ENCODE measurements at places on chromosomes 3 and 15. TPM values are rescaled to one million over a fixed set of nuclear protein-coding genes. Genes with fewer than 3 reads are reported as not detected.

GRCh38 chr15:34258151-34258550 lies 33.3 kb downstream of the EMC4 start:
- no peak for DNase-seq
- no peak overlapping the region for H3K4me3 ChIP-seq
- no peaks in the 10 kb centered on the region for H3K27me3 ChIP-seq
- no peak overlapping the region for H3K27ac ChIP-seq
- peaks cover 9% of the 10 kb centered on the region for H3K36me3 ChIP-seq

DNA sequence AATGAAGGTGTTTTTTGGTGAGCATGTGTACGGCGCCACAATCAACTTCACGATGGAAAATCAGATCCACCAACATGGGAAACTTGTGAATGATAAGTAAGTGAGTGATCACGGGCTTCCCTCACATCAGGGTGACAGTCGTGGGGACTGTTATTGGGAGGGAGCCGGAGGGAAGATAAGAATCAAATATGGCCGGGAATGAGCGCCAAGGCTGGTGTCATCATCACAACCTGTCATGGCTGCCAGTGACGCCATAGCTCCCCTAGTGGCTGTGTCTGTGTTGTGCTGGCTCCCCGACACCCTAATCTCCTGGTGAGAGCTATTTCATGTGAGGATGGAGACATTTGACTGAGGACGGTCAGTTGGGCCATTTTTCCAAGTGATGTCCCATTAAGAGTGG lies 168.5 kb downstream of the SV2B start:
- no peaks in the 10 kb centered on the region for H3K36me3 ChIP-seq
- H3K27ac ChIP-seq, result no peak overlapping the region
- H3K27me3 ChIP-seq, result no peaks in the 10 kb centered on the region
- H3K4me1 ChIP-seq, result peaks cover 4% of the 10 kb centered on the region

DNA sequence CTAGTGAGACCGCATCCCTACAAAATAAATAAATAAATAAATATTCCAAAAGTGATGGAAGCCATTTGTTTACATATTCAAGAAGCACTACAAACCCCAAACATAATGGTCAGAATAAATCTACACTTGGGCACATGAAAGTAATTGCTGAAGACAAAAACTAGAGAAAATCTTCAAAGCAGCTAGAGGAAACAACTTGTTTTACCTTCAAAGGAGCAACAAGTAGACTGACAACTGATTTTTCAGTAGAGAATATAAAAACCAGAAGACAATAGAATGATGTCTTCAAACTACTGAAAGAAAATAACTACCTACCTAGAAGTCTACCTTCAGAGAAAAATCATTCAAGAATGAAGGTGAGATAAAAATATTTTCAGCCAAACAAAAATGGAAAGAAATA lies 89.4 kb downstream of the TPRA1 start:
- H3K4me3 ChIP-seq, result no peak overlapping the region
- no peak for DNase-seq
- H3K27ac ChIP-seq, result no peak overlapping the region

DNA sequence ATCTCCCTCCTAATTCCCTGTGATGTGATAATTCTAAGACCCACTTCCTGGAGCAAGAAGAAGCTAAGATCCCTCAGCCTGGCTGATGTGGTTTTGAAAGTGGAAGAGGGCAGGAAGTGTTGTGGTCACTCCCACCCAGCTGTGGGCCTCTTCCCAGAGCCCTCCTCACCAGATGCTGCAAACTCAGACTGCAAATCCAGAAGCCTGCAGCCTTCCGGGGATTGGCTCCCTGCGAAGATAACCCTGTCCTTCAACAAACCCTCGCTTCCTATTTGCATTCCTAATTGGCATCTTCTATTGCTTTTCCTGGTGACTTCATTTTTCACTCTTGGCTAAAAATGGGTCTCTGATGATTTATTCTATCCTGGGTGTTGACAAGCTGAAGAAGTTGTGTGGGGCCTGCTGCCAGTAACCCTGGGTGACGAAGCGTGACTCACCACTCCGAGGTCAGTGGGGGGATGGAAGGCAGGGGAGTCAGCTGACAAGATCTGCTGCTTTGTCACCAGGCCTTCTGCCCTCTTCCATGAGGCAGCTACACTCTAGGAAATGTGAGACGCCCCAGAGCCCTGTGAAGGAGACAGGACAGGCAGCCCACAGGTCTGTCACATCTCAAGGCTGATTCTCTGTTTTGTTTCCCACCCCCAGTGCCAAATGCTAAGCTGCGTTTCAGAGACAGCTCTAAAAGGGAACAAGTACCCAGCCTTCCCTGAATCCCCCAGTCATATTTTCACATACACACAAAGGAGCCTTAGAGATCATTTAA lies 99.7 kb upstream of the LIPC start:
- DNase-seq, result peak; percentile 98
- no peaks in the 10 kb centered on the region for H3K36me3 ChIP-seq
- no peak overlapping the region for H3K27ac ChIP-seq
- H3K27me3 ChIP-seq, result no peaks in the 10 kb centered on the region
- H3K4me1 ChIP-seq, result peaks cover 4% of the 10 kb centered on the region

GRCh38 chr3:39644176-39644575 lies 165.2 kb upstream of the MYRIP start:
- no peaks in the 10 kb centered on the region for H3K27me3 ChIP-seq
- no peaks in the 10 kb centered on the region for H3K36me3 ChIP-seq
- no peaks in the 10 kb centered on the region for H3K4me1 ChIP-seq
- no peak for DNase-seq
- no peak overlapping the region for H3K27ac ChIP-seq
- H3K4me3 ChIP-seq, result no peak overlapping the region

GRCh38 chr3:176814285-176814684 lies 383.0 kb downstream of the TBL1XR1 start:
- H3K4me3 ChIP-seq, result no peak overlapping the region
- peak; percentile 55 for DNase-seq
- H3K27me3 ChIP-seq, result no peaks in the 10 kb centered on the region
- no peaks in the 10 kb centered on the region for H3K4me1 ChIP-seq
- H3K27ac ChIP-seq, result no peak overlapping the region

GRCh38 chr3:97969541-97969940 lies 2.7 kb downstream of the RIOX2 start:
- no peaks in the 10 kb centered on the region for H3K36me3 ChIP-seq
- H3K4me3 ChIP-seq, result no peak overlapping the region
- no peak for DNase-seq

DNA sequence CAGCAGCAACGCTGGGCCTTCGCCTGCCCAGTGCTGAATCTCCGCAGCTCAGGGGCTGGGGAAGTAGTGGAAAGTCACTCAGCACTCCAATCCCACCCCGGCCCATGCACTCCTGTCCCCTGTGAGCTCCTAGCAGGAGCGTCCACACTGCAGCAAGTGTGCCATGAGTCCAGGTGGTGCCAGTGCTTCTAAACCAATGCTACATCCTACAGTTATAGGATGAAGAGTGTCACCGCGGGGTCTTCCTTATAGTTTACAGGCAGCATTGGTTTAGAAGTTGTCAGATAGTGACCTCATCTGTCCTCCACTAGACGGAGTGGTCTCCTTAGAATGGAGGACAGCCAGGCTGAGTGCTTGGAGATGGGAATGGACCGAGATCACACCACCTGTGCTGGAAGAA lies 221.4 kb downstream of the GABRB3 start:
- H3K4me3 ChIP-seq, result no peak overlapping the region
- no peak for DNase-seq
- no peaks in the 10 kb centered on the region for H3K27me3 ChIP-seq

DNA sequence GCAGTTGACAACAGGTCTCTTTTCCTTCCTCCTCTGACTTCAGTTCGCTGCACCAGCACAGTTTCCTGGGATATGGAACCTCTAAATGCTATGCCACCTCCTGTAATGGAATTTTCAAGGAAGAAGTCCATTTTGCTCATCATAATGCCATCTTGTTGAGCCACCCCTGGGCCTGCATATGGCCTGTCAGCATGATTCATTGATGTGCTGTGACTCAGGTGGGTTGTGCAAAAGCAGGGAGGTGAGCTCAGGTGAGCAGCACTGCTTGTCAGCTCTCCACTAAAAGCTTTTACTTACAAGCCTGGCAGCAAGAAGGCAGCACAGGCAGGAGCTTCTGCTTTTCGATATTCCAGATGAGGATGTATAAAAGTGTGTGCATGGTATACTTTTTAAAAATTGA lies 247.1 kb upstream of the LMCD1 start:
- no peaks in the 10 kb centered on the region for H3K27me3 ChIP-seq
- no peak overlapping the region for H3K4me3 ChIP-seq
- no peak for DNase-seq
- H3K36me3 ChIP-seq, result no peaks in the 10 kb centered on the region
- H3K27ac ChIP-seq, result no peak overlapping the region
- H3K4me1 ChIP-seq, result peaks cover 5% of the 10 kb centered on the region

- H3K36me3 ChIP-seq, result no peaks in the 10 kb centered on the region
- peaks cover 5% of the 10 kb centered on the region for H3K4me1 ChIP-seq
- no peak for DNase-seq
- no peak overlapping the region for H3K4me3 ChIP-seq
- peak overlapping the region; percentile 38 for H3K27ac ChIP-seq
- H3K27me3 ChIP-seq, result no peaks in the 10 kb centered on the region
Observed at GRCh38 chr15:91946581-91947292, 93.2 kb downstream of the SLCO3A1 start.

DNA sequence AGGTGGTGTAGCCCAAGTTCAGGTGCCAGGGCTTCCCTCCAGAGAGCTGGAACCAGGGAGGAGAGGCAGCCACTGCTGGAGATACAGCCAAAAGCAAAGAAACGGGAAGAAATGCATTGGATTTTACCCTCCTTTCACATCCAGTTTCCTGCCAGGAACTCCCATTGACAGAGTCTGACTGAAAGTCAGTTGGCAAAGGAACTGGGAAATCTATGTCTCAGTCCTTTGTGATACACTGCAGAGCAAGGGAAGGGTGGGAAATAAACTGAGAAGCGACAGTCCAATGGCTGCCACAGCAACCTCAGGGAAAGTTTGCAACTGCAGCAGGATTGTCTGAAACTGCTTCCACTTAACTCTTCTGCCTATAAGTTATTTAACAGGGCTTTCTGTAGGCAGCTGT lies 142.6 kb downstream of the SATB1 start:
- H3K4me3 ChIP-seq, result no peak overlapping the region
- no peaks in the 10 kb centered on the region for H3K36me3 ChIP-seq
- H3K4me1 ChIP-seq, result no peaks in the 10 kb centered on the region
- no peaks in the 10 kb centered on the region for H3K27me3 ChIP-seq
- no peak for DNase-seq
- no peak overlapping the region for H3K27ac ChIP-seq

- H3K27me3 ChIP-seq, result no peaks in the 10 kb centered on the region
- H3K4me3 ChIP-seq, result no peak overlapping the region
- H3K4me1 ChIP-seq, result peaks cover 4% of the 10 kb centered on the region
- DNase-seq, result peak; percentile 73
- H3K27ac ChIP-seq, result peak overlapping the region; percentile 28
- no peaks in the 10 kb centered on the region for H3K36me3 ChIP-seq
Observed at GRCh38 chr15:58522391-58522790, 90.6 kb downstream of the LIPC start.

DNA sequence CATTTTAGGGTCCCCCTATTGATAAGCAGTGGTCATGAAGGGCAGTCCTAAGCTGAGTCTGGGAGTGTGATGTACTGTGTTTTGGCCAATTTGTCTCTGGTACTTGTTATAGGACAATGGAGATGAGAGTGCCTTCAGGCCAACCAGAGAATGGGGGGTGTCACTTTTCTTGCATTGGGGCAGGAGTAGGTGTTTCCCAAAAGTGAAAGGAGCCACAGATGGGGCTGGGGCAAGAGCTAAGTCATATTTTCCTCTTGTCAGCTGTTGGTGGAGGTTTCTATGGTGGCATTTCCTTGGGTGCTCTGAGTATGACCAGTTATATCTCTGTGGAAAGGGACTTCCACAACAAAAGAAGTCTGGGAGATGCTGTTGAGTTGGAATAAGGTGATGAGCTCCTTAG lies 24.7 kb upstream of the BSN start:
- DNase-seq, result no peak
- peaks cover 6% of the 10 kb centered on the region for H3K36me3 ChIP-seq
- H3K27me3 ChIP-seq, result no peaks in the 10 kb centered on the region

DNA sequence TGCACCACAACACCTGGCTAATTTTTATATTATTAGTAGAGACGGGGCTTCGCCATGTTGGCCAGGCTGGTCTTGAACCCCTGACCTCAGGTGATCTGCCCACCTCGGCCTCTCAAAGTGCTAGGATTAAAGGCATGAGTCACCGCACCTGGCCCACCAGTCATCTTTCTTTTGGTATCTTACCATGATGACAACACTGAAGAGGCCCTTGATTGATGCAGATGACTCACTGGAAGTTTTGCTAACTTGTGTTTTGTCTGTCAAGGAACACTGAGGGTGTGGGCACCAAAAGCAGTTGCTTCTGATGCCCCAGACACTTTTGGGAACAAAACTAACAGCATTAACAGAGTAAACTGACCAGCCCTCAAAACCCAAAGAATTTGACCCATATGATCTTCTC lies 88.3 kb downstream of the MYO5A start:
- H3K36me3 ChIP-seq, result peaks cover 2% of the 10 kb centered on the region
- H3K4me1 ChIP-seq, result peaks cover 2% of the 10 kb centered on the region
- no peak for DNase-seq
- no peaks in the 10 kb centered on the region for H3K27me3 ChIP-seq
- no peak overlapping the region for H3K27ac ChIP-seq

DNA sequence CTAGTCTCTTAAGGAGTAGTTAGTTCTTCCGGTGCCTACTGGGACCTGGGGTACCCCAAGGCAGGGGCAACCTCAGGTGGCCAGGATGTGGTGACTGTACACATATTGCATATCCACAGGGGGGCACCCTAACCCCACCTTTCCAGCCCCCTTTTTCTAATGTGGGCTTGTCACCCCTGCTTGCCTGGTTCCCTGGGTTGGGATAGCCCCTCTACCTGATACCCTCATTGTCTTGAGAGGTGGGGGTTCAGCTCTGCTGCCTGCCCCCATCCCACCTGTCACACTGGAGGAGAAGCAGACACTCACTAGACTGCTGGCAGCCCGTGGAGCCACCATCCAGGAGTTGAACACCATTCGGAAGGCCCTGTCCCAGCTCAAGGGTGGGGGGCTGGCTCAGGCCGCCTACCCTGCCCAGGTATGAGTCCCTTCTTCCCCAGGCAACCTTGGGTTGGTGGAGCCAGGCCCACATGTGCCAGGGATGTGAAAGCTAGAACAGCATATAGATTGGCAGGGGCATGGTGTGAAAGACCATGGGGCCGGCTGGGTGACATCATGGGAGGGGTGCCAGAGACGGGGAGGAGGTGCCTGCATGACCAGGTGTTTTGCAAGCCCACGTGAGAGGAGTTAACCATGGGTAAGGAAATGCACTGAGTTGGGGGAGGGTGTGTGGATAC lies 4.0 kb downstream of the GLYCTK start:
- no peaks in the 10 kb centered on the region for H3K27me3 ChIP-seq
- no peaks in the 10 kb centered on the region for H3K4me1 ChIP-seq
- H3K4me3 ChIP-seq, result no peak overlapping the region
- H3K36me3 ChIP-seq, result no peaks in the 10 kb centered on the region
- H3K27ac ChIP-seq, result no peak overlapping the region

The CPLX3 gene
- total RNA-seq, result not detected

The CMTM8 gene
- total RNA-seq, result 2.9 TPM

The CFAP44 gene
- 6.7 TPM for total RNA-seq

The HYAL2 gene
- total RNA-seq, result 71.2 TPM

The ZNF501 gene
- 4.6 TPM for total RNA-seq

The HYAL1 gene
- total RNA-seq, result 9.3 TPM
